Stimulated activated CD8-positive, alpha-beta memory T cell treated with anti-CD3 and anti-CD28 coated beads, Interleukin-15, amount 100 ng/mL, for 4 hours (primary cell): ENCODE measurements at places on chromosomes 7 and 10.

DNA sequence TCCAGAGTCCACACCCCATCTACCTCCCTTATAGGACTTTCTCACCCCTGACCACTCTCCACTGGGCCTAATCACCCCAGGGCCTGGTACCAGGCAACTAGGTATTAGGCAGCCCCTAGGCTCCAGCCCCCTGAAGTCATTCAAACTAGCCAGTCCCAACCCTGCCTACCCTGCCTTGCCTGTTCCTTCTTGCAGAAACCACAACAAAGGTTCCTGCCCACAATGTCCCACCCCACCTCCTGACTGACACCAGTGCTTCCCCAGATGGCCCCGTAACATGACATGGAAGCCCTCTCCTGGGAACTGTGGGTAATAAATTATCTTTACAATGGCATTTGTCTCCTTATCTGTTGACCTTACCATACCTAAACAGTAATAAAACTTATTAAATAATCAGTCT, 100.6 kb upstream of the PDE1C start:
- DNase-seq = no peak

DNA sequence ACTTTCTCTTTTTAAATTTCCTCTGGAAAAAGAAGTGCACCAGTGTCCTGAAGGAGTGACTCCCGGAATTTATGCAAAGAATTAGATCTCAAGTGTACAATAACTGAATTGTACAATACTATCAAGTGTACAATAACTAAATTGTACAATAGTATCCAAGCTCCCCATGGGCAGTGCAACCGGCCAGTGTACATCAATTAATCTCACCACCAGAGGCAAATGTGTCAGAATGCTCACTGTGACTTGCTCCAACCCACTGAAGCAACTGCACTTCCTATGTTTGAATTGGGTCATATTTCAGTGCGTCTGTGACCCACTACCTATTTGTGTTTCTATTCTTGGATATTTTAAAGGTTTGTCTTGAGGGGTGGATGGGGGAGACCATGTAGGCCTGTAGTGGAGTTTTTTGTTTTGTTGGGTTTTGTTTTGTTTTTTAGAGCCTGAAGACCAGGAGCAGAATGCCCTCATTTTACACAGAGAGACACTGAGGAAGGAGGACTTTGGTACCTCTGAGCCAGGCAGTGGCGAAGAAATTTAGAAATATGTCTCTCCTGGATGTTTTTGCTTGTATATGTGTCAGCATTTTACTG, 78.5 kb upstream of the CTTNBP2 start:
- no peak for DNase-seq

- DNase-seq = no peak
These were observed 530.9 kb downstream of the KCNMA1 start for GRCh38 chr10:77106676-77107075.

GRCh38 chr10:88389456-88389855, 193.7 kb downstream of the RNLS start:
- no peak for DNase-seq

DNA sequence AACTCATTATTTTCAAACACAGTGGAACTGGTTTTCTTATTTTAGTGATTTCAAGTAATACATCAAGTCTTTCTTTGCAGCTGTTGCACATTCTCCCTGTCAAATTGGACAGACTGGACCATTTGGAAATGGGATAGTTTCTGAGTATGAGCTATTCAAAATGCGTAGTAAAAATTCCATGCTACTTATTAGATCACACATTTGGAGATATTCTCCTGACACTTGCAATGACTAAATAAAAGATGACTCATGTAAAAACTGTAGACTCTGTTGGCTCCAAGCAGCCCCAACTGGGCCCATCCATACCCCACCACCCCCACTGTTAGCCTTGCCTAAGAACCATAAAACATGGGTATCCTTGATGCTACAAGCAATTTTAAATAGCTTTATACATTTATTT, 25.9 kb upstream of the BICC1 start:
- no peak for DNase-seq

GRCh38 chr10:110995301-110995700, 75.9 kb downstream of the SHOC2 start:
- no peak for DNase-seq

GRCh38 chr7:155020996-155021395, 18.1 kb upstream of the PAXIP1 start:
- no peak for DNase-seq

GRCh38 chr7:136058546-136058945, 81.4 kb upstream of the MTPN start:
- DNase-seq = no peak

DNA sequence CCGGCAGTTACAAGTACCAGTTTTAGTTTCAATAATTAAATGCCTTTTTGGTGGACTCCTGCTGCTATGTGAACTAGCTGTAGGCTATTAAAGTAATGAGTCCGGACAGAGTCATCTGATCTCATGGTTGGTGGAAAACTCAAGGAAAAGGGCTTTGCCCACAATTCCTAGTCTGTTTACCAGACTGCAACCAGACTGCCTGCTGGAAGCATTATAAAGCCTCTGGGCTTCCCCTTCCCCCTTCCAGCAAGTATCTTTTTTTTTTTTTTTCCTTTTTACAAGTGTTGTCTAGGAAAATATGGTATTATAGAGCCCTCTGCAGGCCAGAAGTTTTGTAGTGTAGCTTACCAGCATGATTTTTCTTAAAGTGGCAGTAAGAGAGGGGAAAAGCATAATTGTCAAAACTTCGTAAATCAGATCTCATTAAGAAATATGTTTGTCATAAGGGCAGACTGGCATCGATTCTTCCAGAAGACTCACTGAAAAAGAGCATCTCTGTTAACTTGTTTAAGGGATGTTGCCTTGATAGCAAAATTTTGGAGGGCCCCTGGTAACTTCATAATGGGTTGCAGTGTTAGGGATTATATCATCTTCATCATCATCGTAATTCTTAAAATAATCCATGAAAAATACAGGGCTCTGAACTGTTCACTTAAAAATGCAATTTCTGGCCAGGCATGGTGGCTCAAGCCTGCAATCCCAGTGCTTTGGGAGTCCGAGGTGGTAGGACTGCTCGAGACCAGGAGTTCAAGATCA, 181.3 kb downstream of the TAX1BP1 start:
- DNase-seq = no peak

DNA sequence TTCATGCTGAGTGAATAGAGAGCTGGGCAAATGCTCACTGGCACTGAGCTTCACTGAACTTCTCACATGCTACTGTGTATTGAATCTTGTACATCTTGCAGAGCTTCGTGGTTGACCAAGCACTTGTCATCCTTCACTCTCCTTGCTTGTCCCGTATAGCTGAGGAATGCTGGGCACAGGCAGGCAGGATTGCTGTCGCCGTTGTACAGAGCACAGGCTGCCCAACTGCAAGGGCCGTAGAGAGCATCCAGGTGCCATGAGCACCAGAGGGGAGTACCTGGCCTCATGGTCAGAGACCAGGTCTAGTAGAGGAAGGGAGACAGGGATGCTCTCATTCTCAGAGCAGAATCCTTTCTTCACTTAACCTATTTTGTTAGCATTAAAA, 99.8 kb upstream of the RET start:
- no peak for DNase-seq

GRCh38 chr7:35699796-35700305, 4.9 kb upstream of the HERPUD2 start:
- DNase-seq = no peak

GRCh38 chr10:76031099-76031498, 599.7 kb downstream of the LRMDA start:
- no peak for DNase-seq

- no peak for DNase-seq
These were observed 39.8 kb upstream of the SRGN start for GRCh38 chr10:69048103-69048502.

DNA sequence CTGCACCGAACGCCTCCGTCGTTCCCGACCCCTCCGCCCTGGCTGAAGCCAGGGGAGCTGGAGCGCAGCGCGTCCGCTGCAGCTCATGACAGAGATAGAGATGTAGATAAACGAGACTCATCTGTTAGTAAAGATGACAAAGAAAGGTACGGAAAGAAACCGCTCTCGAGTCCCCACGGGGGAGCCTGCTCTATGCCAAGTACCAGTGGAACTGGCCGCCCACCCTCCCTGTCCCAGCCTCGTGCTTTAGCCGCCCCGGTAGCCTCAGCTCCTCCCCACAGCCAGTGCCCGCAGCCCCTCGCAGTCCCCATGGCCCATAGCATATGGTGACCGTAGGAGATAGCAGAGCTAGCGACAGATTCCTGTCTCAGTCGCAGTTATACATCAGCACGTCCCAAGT, 344.7 kb upstream of the GALNT17 start:
- DNase-seq = no peak
